AG08395 (cell line): ENCODE measurements at places on chromosomes 12 and 14.

DNA sequence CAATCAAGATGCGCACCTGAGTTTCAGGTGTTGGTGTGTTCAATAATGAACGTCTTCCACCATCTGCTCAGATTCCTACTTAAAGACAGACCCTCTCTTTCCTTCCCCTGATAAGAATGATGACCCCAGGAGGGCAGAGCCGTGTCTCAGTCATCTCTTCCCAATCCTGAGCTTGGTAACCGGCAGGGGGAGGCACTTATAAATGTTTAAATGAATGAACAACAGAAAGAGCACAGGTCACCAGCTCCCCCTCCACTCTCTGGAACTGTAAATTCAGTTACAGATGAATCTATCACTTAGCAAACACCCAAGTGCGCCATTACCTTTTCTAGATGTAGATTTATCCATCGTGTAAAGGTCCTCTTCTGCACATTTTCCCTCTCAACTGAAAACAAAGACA lies 72.4 kb upstream of the DICER1 start:
- DNase-seq: no peak

DNA sequence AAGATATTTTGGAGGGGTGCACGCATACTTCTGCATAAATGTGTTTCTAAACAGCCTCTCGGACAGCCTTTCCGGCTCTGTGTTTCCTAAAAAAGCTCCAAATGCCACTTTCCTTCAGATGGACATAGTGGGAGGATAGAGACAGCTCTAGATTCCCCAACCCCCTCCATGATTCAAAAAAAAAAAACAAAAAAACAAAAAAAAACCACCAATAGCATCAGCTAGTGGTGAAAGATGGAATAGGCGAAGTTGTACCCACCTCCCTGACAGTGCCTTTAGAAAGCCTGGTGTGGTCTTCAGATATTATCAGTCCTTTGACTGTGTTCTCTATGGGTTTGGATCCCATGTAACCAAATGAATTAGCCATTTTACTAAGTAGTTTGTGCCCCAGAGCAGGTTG lies 94.1 kb downstream of the PHETA1 start:
- peak; percentile 25 for DNase-seq

GRCh38 chr14:24960816-24961215 lies 89.1 kb downstream of the STXBP6 start:
- DNase-seq: peak; percentile 50

DNA sequence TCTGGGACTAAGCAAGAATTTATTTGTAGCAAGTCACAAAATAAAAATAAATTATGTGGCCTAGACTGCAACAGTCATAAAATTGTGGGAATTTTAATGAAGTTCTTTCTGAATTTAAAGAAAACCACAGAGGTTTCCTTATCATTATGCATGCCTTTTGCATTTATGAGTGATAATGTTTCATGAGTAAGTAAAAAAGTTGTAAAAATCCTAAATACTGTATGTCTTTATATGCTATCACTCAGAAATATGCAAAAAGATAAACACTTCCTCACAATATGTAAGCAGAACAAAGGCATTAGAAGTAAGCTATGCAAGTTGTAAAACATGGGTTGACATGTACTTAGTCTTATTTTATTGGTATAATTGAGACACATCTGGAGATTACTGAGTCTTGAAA lies 239.4 kb upstream of the PDE3A start:
- DNase-seq: no peak

DNA sequence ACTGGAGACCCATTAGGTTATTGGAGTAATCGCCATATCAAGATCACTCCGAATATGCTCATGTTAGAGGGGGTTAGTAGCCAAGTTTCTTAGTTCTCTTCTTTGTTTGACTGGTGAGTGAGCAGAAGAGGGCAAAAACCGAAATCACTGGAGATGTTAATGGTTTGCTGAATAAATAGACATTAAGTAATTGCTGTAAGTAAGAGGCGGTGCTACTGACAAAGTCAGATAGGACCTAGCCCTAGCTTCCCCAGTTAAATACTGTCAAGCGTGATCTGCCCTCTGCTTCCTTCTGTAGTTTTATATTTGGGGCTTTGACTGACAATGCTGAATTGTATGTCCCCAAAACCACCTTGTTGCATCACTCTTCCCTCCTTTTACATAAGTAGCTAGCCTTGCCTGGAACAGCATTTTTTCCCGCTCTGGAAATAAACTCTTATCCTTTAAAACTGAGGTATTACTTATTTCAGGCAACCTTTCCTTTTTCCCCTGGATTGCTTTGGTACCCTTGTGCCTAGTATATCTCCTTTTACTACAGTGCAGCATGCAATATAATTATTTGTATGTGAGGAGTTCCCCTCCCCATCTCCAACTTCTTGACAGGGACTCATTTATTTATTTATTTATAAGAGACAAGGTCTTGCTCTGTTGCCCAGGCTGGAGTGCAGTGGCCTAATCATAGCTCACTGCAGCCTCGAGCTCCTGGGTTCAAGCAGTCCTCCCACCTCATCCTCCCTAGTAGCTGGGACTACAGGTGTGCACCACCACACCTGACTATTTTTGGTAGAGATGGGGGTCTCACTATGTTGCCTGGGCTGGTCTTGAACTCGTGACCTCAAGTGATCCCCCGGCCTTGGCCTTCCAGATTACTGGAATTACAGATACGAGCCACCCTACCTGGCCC lies 1.4 kb downstream of the SNRPF start:
- DNase-seq: no peak

DNA sequence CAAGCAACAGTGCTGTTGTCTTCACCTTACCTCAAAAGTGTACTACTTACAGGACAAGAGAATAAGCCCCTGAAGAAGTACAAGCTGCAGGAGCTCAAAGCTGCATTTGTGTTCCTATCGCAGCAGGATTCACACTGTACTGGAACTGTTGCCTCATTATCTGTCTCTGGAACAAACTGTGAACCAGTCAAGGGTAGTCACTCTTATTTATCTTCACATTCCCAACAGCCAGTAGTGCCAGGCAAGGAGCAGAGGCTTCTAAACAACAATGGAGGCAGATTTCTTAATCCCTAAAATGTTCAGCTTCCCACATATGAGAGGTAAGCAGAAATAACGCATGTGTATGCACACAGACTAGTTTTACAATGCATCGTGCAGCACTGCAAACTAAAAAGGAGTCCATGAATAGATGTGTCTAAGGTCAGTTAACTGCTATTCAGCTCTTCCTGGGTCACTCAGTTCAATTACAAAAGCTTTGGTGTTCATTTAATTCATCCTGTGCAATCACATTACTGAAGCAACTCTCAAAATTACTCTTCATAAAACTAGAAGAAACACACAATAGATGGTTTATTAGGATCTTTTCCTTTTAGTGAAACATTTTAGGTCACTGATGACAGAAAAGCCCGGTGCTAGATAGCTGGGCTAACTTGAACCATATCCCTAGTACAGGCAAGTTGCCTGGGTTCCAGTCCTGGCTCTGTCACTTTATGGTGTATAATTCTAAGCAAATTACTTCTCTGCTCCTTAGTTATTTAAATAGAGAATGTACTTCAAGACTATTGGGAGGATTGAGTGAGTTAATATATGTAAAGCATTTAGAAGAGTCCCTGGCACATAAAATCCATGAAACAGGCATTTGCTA lies 2.7 kb downstream of the APPL2 start:
- no peak for DNase-seq

DNA sequence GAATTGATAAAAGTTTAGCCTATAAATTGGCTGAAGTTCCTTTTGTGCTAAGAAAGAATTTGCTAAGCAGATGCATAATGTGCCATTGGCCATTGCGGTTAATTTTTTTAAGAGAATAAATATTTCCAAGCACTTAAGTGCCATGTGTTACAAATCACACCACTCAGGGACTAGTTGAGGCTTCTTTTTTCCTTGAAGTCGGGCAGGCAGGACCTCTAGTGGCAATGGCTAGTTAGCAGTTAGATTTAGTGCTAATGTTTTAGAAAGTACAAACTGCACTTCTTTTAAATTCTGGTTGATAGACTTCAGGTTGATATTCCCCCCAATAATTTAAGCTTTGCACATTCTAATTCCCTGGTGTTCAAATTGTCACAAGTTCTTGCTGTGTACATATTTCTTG lies 294.3 kb downstream of the APAF1 start:
- DNase-seq: peak; percentile 36

DNA sequence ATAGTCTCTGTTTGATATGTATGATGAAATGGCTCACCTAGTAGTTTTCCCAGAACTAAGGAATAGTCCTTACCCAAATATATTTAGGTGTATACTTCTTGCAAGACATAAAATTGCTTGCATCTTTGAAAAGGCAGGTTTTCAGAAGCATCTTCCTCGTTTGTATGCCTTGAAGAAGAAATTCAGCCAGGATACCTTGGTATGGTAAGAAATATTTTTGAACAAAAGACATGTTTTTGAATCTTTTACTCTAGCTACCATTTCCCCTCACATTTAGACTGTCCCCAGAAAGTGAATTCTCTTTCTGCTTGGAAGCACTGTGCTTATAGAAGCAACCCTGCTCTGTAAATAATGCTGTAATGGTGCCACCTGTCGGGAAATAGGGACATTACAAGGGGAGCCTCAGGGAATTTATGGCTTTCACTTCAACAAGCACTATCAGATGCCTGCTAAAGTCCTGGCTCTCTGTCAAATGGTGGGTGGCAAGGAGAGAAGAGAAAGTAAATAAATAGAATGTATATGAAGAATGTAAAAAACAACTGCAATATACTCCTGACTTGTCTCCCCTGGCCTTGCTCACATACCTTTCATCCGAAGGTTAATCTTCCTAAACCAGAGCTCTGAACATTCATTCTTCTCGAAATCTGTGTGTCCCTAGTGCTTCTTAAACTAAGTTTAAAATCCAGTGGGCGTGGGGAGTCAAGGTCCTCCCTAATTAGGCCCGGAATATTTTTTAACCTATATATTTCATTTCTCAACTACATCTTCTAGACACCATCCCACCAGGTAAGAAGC lies 6.1 kb downstream of the CCDC184 start:
- DNase-seq: peak; percentile 76

DNA sequence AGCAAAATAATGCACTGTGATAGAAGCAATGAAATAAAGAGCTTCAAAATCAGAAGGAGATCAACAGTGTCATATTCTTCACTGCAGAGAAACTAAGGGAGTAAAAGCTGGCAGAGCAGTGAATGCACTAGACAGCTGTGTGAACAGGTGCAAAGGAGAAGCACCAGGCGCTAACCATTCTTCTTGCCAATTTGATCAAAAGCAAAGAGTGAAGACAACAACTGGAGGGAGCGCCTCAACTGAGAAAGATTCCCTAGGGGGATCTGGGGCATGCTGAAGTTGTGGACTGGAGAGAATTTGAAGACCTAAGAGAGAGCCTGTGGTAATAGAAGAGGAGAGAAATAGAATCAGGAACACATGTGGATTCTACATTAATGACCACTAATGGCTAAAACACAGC lies 50.4 kb upstream of the OVCH1 start:
- no peak for DNase-seq

GRCh38 chr14:64000749-64001148 lies 147.9 kb downstream of the SYNE2 start:
- no peak for DNase-seq

DNA sequence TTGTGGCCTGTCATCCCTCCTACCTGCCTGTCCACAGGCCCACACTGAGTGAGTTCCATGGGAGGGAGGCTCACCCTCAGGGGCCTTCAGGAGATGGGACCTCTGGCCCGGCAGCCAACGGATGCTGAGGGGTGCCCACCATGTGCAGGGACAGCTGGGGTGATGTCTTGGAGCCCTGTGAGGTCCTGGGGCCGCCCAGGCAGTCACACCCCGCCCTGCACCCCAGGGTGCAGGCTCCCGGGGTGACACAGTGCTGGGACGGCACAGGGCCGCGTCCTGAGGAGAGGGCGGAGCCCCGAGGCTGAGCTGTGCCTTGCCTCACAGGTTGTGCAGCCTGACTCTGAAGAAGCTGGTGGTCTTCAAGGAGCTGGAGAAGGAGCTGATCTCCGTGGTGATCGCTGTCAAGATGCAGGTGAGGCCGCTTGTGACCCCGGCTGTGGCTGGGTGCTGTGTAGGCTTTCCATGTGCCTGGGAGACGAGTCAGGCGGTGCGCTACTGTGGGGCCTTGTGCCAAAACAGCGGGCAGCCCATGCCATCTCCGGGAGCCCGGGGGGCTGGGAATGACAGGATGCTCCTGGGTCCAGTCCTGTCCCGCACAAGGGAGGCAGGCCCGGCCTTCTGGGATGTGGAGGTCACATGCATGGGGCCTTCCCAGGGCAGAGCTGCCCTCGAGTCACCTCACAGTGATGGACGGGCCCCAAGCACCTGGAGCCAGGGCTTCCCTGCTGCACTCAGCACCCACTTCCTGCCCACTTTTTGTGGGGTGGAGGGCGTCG lies 33.8 kb downstream of the PACS2 start:
- no peak for DNase-seq

DNA sequence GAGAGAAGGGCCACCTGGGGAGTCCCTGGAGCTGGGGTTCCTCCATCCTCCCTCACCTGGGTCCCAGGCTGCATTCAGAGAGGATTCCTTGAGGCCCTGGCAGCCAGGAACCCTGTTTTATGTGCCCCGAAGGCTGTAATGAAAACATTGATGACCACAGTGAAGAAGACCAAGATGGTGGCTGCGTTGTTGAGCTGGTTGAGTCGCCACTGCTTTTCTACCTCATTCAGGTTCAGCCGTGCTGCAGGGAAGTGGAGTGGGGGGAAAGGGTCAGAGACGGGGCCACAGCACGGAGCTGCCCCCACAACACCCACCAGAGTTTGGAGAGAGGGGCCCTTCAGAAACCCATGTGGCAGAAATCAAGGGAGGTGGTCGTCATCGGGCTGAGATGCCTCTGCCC lies 98.1 kb downstream of the NINJ2 start:
- DNase-seq: no peak

DNA sequence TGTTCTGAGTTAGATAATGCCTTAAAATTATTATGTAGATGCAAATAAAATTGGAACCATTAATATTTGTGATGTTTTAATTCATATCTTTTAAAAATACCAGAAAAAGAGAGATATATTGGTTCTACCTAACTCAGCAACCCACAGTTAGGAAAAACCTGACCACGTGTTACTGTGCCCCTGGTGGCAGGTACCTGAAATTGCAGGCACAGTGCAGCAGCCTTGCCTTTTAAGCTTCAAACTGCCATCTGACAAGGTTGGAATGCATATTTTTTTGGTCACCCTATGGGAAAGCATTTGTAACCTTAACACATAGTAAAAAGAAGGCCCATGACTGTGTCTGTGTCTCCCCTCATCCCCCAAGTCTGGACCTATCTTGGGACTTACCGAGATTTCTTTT lies 109.4 kb upstream of the NOS1 start:
- no peak for DNase-seq

- no peak for DNase-seq
Measured at GRCh38 chr12:132510111-132510724, 20.3 kb downstream of the FBRSL1 start.
